ENCODE measurements at places on chromosomes 5 and 9.

DNA sequence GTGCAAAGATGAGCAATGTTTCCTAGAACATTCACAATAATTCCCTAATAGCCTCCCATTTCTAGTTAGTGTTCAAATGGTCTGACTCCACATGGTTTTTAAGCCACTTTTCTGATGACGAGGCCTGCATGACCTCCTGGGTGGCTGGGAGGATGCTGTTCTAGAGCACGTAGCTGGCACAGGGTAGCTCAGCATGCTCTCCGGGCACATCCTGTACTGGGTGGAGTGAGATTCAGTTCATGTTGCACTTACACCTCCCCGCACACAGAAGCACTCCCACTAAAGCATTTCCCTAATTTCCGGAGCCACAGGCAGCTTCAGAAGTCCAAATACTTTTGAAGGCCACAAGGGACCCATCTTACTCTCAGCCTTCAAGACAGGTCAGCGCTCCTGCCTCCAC is 159.8 kb upstream of the LHFPL2 start:
- no peak for DNase-seq

DNA sequence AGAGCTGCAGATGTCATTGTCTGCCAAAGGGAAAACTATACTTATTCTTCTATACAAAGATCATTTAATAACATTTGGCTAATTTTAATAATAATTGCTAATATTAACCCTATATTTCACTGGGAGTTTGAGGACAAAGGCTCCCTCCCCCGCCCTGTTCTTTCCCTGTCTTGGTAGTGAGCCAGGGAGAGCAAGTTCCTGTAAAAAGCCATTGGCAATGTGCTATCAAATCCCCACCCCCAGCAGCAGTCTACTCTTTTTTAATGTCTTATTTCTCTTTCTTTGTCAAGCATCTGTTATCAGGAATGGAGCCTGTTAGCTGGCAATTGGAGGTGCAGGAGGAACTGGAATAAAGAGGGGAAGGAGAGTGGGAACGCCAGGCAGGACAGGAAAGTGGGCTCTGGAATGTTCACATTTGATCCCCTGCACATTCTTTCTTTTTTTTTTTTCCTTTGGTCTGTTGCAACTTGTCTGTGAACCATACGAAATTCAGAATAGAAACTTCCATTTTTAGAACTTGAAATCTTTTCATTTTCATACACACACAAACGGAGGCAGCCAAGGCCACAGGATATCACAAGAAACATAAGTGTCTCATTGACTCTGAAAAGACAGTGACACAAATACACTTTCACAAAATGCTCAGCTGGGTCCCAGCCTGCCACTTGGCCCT is 664.8 kb upstream of the ZNF608 start:
- no peak for DNase-seq

- no peak for DNase-seq
Observed at GRCh38 chr5:77379558-77380061, 112.5 kb downstream of the WDR41 start.

- no peak for DNase-seq
Observed at GRCh38 chr5:5782402-5782801, 359.9 kb downstream of the ICE1 start.

GRCh38 chr5:14327624-14328023 is 184.5 kb downstream of the TRIO start:
- no peak for DNase-seq

DNA sequence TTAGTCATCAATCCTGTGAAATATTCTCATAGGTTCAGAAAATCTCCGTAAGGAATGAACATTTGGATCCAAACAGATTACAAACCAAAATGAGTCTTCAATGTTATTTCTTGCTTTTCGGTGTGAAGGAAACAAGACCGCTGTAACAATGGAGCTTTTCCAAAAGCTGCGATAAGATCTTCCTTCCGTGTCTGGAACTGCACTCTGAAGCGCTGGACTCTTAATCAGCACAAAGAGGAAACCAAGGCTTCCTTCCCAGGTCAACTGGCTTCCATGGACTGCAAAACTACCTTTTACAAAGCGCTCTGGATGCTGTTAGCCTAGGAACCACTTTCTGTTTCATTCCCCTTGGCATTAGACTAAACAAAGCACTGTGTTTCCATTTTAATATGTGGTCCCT is 137.9 kb upstream of the BASP1 start:
- DNase-seq: no peak

GRCh38 chr5:93189707-93190120 is 391.3 kb downstream of the NR2F1-AS1 start:
- DNase-seq: peak; percentile 79

DNA sequence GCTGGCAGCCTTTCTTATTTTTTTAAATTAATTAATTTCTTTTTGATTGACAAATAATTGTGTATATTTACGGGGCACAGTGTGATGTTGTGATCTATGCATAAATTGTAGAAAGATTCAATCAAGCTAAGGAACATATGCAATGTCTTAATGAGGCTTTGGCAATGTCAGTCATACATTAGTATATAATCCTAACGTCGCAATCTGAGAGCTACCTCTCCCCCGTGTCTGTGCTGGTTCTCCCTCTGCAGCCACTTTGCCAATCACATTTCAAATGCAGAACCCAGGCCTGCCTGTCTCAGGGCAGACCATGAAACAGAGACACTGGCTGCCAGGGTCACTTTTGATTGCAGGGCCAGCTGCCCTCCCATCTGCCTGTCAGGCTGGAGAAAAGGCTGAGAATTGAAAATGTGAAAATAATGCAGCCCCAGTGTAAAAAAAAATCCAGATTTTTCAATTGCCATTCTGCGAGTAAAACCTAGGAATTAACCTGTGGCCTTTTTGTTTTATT is 56.3 kb downstream of the SLC24A2 start:
- DNase-seq: no peak

DNA sequence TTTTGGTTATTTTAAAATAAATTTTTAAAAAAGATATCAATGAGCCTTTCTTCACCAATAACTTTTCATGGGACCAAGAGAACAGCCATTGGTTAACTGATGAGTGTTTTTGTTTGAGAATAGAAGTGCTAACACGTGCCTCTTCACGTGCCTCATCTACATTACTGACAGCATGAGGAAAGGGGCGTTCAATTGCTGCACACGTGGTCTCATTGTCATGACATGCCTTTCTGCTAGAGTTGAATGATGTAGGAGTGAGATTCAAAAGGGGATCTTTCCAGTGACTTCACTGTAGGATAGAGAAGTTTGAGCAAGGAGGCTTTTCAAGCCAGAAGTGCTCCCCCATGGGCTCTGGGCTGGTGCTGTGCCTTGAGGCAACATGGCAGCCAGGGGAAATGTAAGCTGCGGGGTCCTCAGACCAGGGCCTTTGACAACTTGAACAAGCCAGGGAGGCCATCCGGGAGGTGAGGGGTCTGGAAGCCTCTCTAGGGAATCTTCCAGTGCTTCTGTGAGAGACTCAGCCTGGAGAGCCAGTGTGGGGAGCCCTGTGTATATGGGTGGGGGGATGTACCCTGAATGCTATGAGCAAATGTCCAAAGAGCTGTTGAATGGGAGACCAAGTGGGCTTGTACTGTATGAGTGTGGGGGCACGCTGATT is 51.2 kb upstream of the FSTL4 start:
- DNase-seq: no peak

DNA sequence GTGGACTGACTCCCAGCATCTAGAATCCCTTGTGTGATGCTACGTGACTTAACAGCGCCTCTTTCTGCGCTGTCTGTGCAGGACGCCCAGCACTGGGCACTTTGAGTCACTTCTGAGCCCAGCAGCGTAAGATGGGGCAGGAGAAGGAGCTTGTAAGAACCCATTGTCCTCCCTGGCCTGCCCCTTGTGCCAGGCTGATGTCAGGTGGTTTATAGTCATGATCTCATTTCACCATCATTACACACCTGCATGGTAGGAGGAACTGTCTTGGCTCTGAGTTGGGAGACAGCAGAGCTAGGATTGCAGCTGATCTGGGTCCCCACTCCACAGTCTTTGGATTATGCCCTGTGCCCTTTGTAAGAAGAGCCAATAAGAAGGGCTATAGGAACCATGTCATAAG is 12.2 kb downstream of the ERGIC1 start:
- DNase-seq: no peak

GRCh38 chr9:124388275-124389048 is 26.8 kb downstream of the PSMB7 start:
- no peak for DNase-seq

- peak; percentile 20 for DNase-seq
Observed at GRCh38 chr5:93246090-93246855, 334.7 kb downstream of the NR2F1-AS1 start.

DNA sequence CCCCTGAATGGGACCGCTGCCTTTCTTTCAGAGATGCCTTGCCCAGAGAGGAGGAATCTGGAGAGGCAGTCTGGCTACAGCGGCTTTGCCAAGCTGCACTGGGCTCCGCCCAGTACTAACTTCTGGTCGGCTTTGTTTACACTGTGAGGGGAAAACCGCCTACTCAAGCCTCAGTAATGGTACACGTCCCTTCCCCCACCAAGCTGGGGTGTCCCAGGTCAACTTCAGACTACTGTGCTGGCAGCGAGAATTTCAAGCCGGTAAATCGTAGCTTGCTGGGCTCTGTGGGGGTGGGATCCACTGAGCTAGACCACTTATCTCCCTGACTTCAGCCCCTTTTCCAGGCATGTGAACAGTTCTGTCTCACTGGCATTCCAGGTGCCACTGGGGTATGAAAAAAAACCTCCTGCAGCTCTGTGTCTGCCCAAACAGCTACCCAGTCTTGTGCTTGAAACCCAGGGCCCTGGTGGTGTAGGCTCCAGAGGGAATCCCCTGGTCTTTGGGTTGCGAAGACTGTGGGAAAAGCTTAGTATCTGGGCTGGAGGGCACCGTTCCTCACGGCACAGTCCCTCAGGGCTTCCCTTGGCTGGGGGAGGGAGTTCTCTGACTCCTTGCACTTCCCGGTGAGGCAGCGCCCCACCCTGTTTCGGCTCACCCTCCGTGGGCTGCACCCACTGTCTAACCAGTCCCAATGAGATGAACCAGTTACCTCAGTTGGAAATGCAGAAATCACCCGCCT is 171.2 kb downstream of the CWC27 start:
- DNase-seq: no peak

GRCh38 chr5:143977891-143978461 is 166.0 kb downstream of the HMHB1 start:
- DNase-seq: no peak

DNA sequence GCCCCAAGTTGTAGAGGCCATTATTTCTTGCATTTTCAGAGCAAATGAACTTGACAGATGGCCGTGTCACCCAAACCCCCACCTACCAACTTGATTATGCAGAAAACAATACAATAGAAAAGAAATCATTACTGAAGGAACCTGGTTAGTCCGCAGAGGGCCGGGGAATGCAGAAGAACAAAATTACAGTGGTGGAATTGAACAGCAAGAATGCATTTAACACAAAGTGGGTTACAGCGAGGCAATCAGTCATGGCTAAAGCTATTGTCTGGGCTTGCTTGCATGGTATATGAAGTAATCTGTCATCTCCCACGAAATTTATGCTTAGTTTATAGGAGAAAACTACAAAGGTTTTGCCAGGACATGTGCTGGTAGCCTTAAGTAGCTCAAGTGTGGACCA is 238.3 kb upstream of the IRX1 start:
- DNase-seq: no peak

- DNase-seq: peak; percentile 28
Observed at GRCh38 chr5:81247441-81247972, 14.4 kb downstream of the CKMT2 start.

DNA sequence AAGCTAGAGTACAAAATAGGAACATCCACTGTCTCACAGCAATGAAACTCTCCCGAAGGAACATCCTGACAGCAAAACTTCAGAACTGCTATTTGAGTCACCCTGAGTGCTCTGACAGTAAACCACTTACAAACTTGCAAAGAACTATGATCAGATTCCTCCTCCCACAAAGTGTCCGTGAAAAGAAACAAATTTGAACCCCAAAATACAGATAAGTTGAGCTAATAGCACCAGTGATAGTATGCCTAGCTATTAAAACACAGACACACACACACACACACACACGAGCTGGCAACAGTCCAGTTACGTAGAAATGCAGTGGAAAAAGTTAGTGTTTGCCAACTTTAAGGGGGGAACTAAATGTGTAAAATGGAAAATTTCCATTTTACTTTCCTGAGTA is 3.1 kb upstream of the GLIS3 start:
- no peak for DNase-seq

All from fibroblast of skin of left quadriceps (primary cell).